ENCODE measurements at places on chromosomes 11 and 22.
A peak's percentile ranks its signal among the peaks of the same experiment; 100 is the strongest.

DNA sequence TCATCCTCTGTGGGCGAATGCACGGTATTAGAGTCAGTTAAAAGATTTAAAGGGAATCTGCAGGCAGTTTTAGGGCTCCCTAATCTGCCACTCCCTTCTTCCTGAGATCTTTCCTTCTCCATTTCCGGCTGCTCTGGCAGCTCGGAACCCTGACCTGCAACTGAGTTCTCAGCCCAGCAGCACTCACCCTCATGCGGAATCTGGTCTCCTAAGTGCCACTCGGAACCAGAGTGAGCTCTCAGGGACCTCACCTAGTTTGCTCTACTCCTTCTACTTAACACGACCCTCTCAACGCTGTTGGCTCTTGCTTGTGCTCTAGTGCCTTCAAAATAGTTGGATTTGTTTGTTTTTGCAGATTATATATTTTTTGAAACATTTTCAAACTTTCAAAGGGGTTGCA lies 19.3 kb upstream of the IL10RA start:
- DNase-seq: no peak

DNA sequence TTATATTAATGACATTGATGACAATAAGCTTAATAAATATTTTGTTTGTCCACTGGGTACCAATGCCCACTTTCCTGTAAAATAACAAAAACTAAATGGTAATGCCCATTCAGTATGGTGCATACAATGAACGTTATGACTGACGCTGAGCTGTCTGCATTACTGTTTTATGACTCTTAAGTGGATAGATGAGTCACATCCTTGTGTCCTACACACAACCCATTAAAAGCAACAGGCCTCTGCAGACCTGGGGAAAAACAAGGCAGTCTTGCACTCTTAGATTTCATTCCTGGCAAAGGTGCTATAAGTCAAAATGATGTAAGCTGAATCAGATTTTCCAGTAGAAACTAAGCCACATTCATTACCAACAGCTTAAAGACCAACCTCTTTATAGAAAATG lies 176.3 kb upstream of the TMEM45B start:
- no peak for DNase-seq

DNA sequence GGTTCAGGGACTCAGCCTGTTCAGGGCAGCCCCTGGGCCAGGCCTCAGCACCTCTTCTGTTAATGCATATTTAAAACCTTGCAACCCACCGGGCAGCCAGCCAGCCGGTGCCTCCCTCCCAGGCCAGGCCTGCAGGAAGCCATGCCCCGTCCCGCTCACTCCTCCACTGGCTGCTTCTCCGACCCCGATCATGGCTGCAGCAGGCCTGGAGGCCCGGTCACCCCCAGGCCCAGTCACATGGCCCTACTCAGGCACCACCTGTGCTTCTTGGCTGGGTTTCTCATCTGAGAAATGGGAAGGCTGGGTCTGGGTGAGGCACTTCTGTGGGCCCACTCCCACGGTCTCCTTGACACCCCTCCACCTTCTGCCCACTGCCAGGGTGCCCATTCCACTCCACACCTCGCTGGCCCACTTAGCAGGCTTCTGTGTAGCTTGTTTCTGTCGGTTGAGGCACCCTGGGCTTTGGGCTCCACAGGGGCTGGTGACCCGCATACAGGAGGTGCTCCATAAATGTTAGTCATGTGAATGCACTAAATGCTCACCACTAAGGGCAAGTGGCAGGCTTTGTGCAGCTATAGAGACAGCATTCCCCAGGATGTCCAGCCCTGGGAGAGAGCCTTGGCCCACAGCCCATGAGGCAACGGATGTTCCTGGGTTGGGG lies 11.4 kb downstream of the RTN4R start:
- no peak for DNase-seq

DNA sequence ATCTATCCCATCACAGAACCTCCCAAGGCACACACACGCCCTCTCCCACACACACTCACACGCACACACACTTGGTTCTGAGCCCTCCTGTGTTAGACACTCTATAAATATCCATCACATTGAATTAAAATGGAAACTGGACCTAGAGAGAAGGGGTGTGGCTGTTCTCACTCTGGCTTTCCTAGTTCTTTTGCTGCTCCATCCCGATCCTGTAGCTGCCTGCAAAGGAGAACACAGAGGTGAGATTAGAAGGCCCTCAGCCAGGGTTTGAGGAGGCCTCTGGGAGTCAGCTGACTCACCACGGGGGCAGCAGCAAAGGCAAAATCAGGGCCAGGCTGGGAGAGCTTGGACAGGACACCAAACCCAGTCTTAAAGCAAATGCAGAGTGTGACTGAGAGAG lies 192.3 kb upstream of the CADM1 start:
- no peak for DNase-seq

DNA sequence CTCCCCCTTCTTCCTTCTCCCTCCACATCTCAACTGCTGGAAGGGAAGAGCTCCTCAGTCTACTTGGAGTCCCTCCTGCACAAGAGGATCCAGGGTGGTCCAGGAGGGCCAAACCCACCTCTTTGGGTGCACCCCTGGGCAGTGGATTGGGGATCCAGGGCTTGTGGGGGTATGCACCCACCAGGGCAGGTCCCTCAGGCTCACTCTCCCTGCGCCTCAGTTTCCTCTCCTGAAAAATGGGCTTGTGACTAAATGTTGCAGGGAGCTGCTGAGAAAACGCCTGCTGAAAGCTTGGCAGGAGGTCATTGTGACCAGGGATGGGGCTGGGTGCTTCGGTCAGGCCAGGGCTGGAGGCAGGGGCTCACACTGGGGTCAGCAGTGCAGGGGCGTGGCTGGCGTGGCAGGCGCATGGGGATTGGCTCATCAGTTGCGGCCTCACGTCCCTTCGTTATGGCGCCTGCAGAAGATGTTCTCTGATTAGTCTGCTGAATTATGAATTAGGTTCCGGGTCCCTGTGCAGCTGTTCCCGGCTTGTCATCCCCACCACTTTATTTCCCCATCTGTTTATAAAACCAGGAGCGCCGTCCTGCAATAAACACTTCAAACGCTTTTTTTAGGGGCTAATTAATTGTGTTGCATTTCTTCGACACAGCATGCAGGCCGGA lies 25.7 kb upstream of the CCDC188 start:
- no peak for DNase-seq

DNA sequence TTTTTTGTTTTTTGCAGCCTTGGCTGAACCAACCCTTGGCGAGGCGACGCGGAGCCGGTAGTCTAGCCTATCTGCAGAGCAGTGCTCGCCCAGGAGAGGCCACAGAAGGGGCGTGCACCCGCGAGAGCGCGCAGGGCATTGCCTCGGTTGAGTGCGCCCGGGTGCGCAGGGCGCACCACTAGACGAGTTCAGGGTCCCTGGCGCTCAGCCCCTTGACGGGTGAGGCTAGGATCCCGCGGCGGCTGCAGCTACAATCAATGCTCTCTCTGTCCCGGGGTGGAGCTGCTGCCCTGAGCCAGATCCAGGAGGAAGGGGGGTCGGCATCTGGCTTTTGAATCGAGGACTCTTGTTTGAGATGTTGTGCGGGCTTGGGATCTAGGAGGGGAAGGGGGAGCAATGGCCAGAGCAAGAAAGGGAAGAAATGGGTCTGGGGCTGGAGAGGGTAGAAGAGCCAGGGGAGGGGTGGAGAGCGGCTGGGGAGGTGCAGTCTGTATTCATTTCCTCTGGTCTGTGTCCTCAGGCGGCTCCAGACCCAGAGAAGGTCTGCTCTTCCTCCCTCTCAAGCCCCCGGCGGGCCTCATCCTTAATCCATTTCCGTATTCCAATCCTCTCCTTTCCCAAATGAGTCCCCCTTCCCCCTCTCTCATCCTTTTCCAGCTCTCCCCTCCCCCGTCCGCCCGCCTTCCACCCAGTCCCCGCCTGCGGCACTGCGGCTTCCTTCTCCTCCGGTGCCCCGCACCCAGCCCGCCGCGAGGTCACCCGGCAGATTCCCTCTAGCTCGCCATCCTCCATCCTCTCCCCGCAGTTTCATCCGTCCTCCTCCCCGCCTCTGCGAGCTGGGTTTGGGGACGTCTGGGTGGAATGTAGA lies 797 bp downstream of the THY1 start:
- DNase-seq: peak; percentile 42

DNA sequence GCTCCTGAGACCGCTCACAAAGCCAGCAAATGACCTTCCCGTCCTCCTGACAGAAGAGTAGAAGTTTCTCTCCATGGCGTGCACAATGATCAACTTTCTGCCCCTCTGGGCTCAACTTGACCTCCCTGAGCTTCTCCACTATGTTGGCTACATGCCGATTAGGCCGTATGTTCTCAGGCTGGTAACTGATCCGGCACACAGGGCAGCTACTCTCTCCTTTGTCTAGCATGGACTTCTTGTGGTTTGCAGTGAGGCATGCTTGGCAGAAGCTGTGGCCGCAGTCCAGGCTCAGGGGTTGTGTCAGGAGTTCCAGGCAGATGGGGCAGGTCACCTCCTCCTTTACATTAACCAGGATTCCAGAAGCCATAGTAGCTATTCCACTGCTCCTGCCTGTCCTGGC lies 5.1 kb downstream of the TRIM5 start:
- DNase-seq: no peak

GRCh38 chr11:18612394-18612793 lies 12.8 kb downstream of the MISFA start:
- no peak for DNase-seq

DNA sequence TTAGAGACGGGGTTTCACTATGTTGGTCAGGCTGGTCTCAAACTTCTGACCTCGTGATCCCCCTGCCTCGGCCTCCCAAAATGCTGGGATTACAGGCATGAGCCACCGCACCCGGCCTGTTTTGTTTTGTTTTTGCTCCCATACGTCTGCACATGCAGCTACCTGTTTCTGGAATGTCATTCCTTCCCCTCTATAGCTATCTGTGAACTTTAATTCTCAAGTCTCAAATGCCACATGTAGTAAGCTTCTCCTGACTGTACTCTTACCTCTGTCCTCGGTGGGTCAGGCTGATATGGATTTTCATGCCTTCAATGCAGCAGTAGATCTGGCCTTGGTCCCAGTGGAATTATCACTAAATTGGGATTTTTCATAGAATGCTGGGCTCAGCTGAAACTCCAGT lies 12.4 kb upstream of the SWAP70 start:
- DNase-seq: no peak

GRCh38 chr11:84890676-84891075 lies 736.5 kb downstream of the DLG2 start:
- no peak for DNase-seq

GRCh38 chr11:10451426-10452116 lies 3.5 kb upstream of the AMPD3 start:
- DNase-seq: no peak

GRCh38 chr11:107858217-107859070 lies at the start of gene SLC35F2:
TSS of gene SLC35F2 (minus strand) at chr11:107858787. CDS start at chr11:107858767, 20 bp downstream.
- DNase-seq: peak; percentile 86

- DNase-seq: peak; percentile 66
Observed at GRCh38 chr11:11407065-11407762, 54.2 kb upstream of the CSNK2A3 start.

GRCh38 chr11:7275133-7275532 lies 23.4 kb downstream of the SYT9 start:
- DNase-seq: no peak

GRCh38 chr22:29002603-29003002 lies 59.0 kb downstream of the C22orf31 start:
- DNase-seq: no peak

- no peak for DNase-seq
Observed at GRCh38 chr11:125431009-125431408, 65.1 kb downstream of the FEZ1 start.

DNA sequence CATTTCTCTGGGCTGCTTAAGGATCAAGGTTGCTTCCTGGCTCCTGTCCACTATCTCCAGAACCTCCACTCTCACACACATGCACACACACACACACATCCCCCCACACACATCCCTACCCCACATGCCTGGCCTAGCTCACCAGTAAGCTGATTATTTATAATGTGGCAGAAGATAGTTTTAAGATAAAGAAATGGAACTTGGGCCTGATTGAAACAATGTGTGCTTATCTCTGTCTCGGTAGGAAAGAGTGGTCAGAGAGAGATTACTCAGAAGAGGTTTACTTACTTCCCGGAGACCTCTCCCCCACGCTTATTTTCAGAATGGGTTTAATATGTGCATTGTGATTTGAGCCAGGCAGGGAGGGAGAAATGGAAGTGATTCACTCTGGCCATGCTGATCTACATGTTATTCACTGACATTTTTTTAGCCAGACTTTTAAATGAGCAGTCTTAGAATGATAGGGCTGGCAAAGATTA lies 422.4 kb downstream of the TENM4 start:
- DNase-seq: no peak

DNA sequence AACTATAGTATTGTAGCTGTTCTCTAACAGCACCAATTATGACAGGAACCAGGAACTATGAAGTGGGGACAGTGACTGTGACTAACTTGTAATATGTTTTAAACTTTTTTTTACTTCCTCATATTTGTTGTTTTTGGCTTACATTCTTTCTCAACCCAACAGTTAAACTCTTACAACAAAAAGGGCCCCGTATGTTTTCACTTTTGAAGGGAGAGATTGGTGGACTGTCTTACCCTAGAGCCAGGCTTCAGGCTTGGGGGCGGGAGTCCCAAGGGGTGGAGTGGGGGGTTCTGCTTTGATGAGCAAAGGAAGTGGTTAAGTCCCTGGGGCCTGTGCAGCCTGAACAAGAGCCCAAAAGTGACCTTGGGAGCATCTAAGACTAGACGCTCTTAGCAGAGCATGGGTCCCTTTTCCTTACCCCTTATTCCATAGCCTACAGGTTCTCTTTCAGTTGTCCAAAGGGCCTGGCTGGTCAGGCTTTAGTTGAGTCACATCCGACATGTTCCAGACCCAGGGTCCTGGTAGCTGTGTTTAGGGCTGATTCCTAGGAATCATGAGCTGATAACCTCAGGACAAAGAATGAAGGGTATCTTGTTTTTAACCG lies 38.8 kb downstream of the STIM1 start:
- no peak for DNase-seq

- no peak for DNase-seq
Observed at GRCh38 chr11:73889019-73889418, 12.2 kb downstream of the PAAF1 start.

GRCh38 chr22:24994070-24994763 lies 41.7 kb downstream of the KIAA1671 start:
- peak; percentile 17 for DNase-seq

DNA sequence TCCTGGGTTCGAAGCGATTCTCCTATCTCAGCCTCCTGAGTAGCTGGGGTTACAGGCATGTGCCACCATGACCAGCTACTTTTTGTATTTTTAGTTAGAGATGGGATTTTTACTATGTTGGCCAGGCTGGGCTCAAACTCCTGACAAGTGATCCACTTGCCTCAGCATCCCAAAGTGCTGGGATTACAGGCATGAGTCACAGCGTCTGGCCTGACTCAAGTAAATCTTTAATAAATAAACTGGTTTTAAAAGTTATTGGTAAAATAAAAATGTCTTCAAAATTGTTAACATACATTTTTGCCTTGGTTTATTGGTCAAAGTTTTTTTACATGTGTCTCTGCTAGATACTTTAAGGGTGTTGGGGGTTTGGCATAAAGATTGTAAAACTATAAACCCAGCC lies 7.3 kb upstream of the PES1 start:
- DNase-seq: no peak

GRCh38 chr11:45609337-45609736 lies 56.1 kb downstream of the CHST1 start:
- no peak for DNase-seq
